Lower lobe of right lung (tissue), 2 donors: ENCODE measurements at places on chromosomes 13 and 19. TPM values are rescaled to one million over a fixed set of nuclear protein-coding genes. Genes with fewer than 3 reads are reported as not detected.

Gene MBNL2
- total RNA-seq = 58.2 TPM

Gene ZNF790
- 7.6 TPM for total RNA-seq

- peaks cover 28% of the 10 kb centered on the region for H3K27me3 ChIP-seq
- H3K4me3 ChIP-seq = no peak overlapping the region
- DNase-seq = no peak
- no peak overlapping the region for H3K27ac ChIP-seq
- H3K36me3 ChIP-seq = no peaks in the 10 kb centered on the region
Measured at GRCh38 chr19:397941-398706, 10.8 kb downstream of the C2CD4C start.

DNA sequence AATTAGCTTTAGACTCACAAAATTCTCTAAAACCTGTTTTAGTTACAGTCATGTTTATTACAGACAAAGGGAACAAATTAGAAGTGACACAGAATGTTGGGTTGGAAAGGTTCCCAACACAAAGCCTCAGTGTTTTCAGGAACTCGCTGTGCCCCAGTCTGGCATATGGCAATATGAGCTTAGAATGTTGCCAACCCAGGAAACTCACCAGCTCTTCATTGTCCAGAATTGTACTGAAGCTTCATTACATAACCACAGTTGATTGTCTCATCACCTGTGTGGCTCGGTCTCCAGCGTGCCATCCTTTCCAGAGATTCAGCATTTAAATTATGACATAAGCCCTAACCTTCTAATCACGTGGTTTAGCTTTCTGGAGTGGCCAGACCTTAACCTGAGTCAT, 19.1 kb downstream of the ZNF264 start:
- no peaks in the 10 kb centered on the region for H3K27me3 ChIP-seq
- H3K4me1 ChIP-seq = no peaks in the 10 kb centered on the region
- no peak for DNase-seq
- peaks cover 86% of the 10 kb centered on the region for H3K36me3 ChIP-seq

Gene POU2F2
- total RNA-seq = 6.1 TPM

DNA sequence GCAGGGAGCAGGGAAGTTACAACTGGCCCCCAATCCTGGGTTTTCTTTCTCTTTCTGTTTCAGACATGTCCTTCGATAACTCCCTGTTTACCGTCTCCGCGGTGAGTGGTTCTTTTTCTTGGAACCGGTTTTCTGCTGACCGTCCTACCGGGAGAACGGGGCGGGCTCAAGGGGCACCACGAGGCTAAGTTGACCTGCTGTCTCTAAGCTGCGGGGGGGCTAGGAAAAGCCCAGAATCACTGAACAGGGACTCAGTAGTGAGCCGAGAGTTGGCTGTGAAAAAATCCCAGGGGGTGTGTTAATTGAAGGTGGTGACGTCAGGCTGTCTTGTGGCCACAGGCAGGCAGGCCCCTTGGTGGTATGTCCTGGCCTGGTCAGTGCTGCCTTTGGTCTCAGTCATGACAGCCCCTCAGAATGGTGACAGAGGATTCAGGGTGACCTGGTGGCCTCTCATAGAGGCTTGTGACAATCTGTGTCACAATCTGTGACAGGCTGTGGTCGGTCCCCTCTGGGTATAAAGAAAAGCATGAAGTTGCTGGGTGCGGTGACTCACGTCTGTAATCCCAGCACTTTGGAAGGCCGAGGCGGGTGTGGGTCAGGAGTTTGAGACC, 8.1 kb upstream of the CARM1 start:
- no peaks in the 10 kb centered on the region for H3K36me3 ChIP-seq
- peak overlapping the region; percentile 50 for H3K27ac ChIP-seq
- H3K4me3 ChIP-seq = no peak overlapping the region

- no peak for DNase-seq
- no peaks in the 10 kb centered on the region for H3K4me1 ChIP-seq
- peaks cover 73% of the 10 kb centered on the region for H3K36me3 ChIP-seq
- no peaks in the 10 kb centered on the region for H3K27me3 ChIP-seq
- H3K27ac ChIP-seq = no peak overlapping the region
Measured at GRCh38 chr19:44876930-44877535, 14.0 kb upstream of the TOMM40 start.

Gene SYCN
- total RNA-seq = not detected

- DNase-seq = peak; percentile 62
- no peaks in the 10 kb centered on the region for H3K36me3 ChIP-seq
- H3K4me3 ChIP-seq = no peak overlapping the region
- no peak overlapping the region for H3K27ac ChIP-seq
- H3K4me1 ChIP-seq = no peaks in the 10 kb centered on the region
- peaks cover 8% of the 10 kb centered on the region for H3K27me3 ChIP-seq
Measured at GRCh38 chr19:41746593-41747227, 8.6 kb upstream of the CEACAM6 start.

Gene KLK3
- total RNA-seq = not detected

GRCh38 chr13:81230386-81230785, 889.5 kb upstream of the SPRY2 start:
- no peak overlapping the region for H3K4me3 ChIP-seq
- DNase-seq = no peak
- H3K27ac ChIP-seq = no peak overlapping the region
- no peaks in the 10 kb centered on the region for H3K4me1 ChIP-seq

GRCh38 chr19:20044663-20045062, 5.4 kb upstream of the ZNF682 start:
- H3K4me1 ChIP-seq = peaks cover 2% of the 10 kb centered on the region
- H3K27me3 ChIP-seq = no peaks in the 10 kb centered on the region
- DNase-seq = no peak

DNA sequence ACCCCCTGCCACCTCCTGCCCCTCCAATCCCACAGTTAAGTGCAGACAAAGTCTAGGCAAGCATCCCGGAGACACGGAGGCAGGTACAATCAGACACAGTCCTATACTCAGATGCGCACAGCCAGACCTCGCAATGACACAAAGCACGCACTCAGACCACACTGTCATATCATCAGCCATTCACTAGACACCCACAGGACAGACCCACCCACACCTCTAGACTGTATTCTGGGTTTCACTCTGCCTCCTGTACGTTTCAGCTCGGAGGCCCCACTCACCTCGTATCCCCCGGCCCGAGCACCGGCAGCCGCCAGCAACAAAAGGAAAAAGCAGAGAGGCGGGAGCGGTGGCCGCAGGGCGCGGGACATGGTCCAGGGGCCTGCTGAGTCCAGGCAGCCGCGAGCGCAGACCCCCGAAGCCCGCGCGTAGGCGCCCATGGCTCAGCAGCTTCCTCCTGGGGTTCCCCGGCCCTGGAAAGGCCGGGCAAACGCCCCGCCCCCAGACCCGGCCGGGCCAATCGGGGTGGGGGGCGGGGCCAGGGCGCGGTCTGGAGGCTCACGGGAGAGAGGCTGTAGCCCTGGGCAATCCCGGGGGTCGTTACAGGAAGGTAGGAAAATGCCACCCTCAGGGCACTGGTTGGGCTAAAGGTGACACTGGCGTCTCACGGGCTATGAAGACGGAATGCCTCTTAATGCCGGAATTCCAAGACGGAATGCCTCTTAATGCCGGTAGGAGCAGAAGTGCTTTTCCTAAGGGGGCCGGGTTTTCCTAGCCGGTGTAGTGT, at the start of the genes MAN2B1 and WDR83:
Gene MAN2B1, minus strand, starts transcription at position 478 of the 784 bp plus-strand sequence. Its CDS starts 41 bp downstream, at position 437.
Gene WDR83, plus strand, starts transcription at position 543 of the 784 bp plus-strand sequence. CDS start 2,984 bp downstream, outside the sequence.
- H3K4me1 ChIP-seq = peaks cover 50% of the 10 kb centered on the region
- peak within 1 kb of the TSS; percentile 79 for H3K27ac ChIP-seq
- peak within 1 kb of the TSS; percentile 95 for H3K4me3 ChIP-seq
- no peaks in the 10 kb centered on the region for H3K27me3 ChIP-seq
- peak; percentile 83 for DNase-seq
